Gastrocnemius medialis (tissue), 4 donors: ENCODE measurements at places on chromosomes 12 and 14. TPM values are rescaled to one million over a fixed set of nuclear protein-coding genes. Genes with fewer than 3 reads are reported as not detected.

The TAS2R30 gene
- total RNA-seq: 0.29 TPM

The TTC7B gene
- 35.0 TPM for total RNA-seq

The TESPA1 gene
- not detected for total RNA-seq

The CEP170B gene
- 13.0 TPM for total RNA-seq

The CD4 gene
- total RNA-seq: 5.4 TPM

The LPAR5 gene
- total RNA-seq: 0.46 TPM

The KRT85 gene
- total RNA-seq: not detected

The OR4E2 gene
- total RNA-seq: not detected

The RERGL gene
- total RNA-seq: 2.8 TPM

The RILPL2 gene
- 2.0 TPM for total RNA-seq

DNA sequence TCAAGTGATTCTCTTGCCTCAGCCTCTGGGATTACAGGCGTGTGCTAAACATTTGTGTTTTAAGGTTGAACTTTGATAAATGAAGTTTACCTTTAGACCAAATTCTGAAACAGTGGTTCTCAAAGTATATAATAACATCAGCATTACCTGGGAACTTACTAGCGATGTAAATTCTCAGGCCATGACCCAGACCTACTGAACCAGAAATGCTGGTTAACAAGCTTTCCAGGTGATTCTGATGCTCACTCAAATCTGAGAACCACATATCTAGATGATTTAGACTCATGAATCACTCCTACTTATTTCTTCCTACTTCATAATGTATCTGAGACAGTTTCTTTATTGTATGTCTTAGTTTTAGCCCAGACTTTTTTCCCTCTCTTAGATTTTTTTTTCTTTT lies 43.6 kb downstream of the RAD51B start:
- no peak for DNase-seq

- no peak for DNase-seq
Observed at GRCh38 chr12:85385406-85385805, 105.4 kb downstream of the ALX1 start.

DNA sequence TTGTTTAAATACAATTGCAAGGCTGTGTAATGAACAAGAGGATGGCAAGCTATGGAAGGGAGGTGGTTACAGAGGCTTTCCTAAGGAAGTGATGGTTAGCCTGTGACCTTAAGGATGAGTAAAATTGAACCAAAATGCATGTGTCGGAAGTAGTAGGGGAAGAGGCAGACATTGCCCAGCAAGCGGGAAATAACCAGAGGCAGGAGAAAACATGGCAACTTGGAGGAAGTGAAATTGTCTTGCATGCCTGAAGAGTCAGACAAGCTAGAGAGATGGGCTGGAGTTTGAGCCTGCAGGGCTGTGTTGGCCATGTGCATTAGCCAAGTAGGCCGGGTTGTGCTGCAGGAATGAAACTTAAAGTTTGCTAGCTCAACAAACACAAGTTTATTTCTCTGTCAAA lies 96.2 kb downstream of the BTG1 start:
- no peak for DNase-seq

GRCh38 chr12:65875640-65876071 lies 51.4 kb downstream of the HMGA2 start:
- DNase-seq: no peak

- DNase-seq: peak; percentile 46
Observed at GRCh38 chr12:131850856-131851559, 22.8 kb downstream of the MMP17 start.

GRCh38 chr14:68463705-68464374 lies 329.0 kb downstream of the ZFP36L1 start:
- no peak for DNase-seq

- DNase-seq: no peak
Observed at GRCh38 chr12:64452559-64453329, 824 bp downstream of the TBK1 start.

DNA sequence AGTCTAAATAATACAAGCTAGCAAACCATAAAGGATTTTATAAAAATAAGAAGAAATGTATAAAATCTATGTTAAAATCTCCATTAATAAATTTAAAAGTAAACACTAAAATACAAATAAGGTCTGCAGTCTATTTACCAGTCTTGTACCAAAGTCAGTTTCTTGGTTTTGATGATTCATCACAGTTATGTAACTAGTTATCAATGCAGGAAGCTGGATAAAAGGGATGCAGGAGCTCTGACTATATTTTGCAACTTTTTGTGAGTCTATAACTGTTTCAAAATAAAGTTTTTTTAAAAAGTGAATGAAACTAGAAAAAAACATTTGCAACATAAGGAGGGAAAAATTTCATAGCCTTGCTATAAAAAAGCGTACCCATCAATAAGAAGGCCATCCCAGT lies 151.5 kb downstream of the DERA start:
- no peak for DNase-seq

GRCh38 chr12:117101953-117102799 lies 3.0 kb upstream of the TESC start:
- DNase-seq: no peak

DNA sequence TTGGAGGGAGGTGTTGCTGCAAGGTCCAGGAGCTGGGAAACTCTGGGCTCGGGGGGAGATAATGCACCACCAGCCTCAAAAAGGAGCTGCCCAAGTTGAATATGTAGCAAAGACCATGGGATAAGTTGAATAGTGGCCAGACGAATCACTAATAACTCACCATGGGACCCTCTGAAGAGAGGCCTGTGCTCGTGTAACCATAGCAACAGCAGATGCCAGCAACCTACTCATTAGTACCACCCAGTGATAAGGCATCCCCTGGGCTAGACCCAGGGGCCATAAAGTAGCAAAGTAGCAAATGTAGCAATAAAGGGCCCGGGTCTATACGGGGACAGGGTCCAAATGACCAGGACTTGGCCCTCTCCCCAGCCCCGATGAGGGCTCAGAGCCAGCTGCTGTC lies 328.0 kb downstream of the DPF3 start:
- no peak for DNase-seq

DNA sequence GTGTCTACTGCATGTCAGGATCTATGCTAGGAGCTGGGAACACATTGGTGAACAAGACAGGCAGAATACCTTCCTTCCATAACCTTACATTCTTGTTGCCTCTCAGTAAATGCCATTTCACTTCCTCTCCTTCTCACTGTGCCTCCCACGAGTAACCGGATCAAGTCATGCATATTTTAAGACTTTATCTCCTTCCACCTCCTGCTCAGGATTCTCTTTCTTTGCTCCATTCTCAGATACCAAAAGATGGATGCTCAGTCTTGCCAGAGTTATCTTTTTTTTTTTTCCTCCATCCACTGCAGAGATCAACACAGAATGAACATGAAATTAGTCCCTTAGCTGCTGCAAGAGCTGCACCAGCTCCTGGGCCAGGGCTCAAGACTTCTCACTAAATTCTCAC lies 20.0 kb upstream of the APPL2 start:
- no peak for DNase-seq

- no peak for DNase-seq
Observed at GRCh38 chr14:70993931-70994330, 86.7 kb downstream of the PCNX1 start.

- DNase-seq: no peak
Observed at GRCh38 chr12:29508949-29509348, 11.5 kb upstream of the OVCH1 start.

GRCh38 chr14:97777622-97778355 lies 980.6 kb downstream of the VRK1 start:
- no peak for DNase-seq

GRCh38 chr14:21521501-21521900 lies 4.6 kb downstream of the SALL2 start:
- no peak for DNase-seq

GRCh38 chr12:5624486-5625272 lies 192.8 kb downstream of the NTF3 start:
- no peak for DNase-seq

DNA sequence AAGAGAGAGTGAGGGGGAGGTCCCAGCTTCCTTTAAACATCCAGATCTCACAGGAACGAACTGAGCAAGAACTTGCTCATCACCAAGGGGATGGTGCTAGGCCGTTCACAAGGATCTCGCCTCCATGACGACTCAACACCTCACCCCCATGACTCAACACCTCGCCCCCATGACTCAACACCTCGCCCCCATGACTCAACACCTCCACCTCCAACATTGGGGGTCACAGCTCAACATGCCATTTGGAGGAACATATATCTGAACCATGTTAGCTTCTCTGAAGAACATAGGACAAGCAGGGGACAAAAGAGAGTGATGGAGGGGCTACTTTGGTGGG lies 66.0 kb upstream of the LHX5 start:
- no peak for DNase-seq

DNA sequence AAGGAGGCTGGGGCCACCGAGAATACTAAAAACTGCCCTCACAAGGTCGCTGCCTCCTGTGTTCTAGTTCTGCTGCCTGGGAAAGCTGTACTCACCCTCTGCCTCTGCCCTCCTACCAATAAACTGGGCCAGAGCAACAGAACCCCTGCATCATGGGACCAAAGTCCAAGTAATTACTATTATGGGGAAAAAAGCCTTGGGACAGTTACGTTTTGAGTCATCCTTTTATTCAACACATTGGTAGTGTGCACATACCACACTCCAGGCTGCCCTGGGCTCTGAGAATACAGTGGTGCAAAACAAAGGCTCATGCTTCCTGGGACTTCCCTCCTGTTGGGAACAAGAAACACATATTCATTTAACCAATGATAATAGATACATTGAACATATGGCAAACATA lies 49.0 kb downstream of the CACNA1C start:
- DNase-seq: no peak

GRCh38 chr14:75566321-75566720 lies 12.1 kb upstream of the FLVCR2 start:
- peak; percentile 60 for DNase-seq

- peak; percentile 75 for DNase-seq
Observed at GRCh38 chr14:75982266-75983018, 647 bp upstream of the TGFB3 start.

- DNase-seq: no peak
Observed at GRCh38 chr12:13573698-13574321, 377.3 kb downstream of the EMP1 start.

GRCh38 chr14:65103150-65103760 lies 938 bp upstream of the MAX start:
- no peak for DNase-seq

GRCh38 chr14:45267071-45267470 lies 14.1 kb upstream of the MIS18BP1 start:
- DNase-seq: no peak

- no peak for DNase-seq
Observed at GRCh38 chr14:93049315-93049714, 66.4 kb downstream of the ITPK1 start.

GRCh38 chr14:53668897-53669296 lies 287.7 kb downstream of the BMP4 start:
- no peak for DNase-seq

- no peak for DNase-seq
Observed at GRCh38 chr14:78451319-78451695, 281.1 kb downstream of the NRXN3 start.
